Fibroblast of villous mesenchyme (primary cell): ENCODE measurements at places on chromosomes 2 and 18. TPM values are rescaled to one million over a fixed set of nuclear protein-coding genes. Genes with fewer than 3 reads are reported as not detected.

DNA sequence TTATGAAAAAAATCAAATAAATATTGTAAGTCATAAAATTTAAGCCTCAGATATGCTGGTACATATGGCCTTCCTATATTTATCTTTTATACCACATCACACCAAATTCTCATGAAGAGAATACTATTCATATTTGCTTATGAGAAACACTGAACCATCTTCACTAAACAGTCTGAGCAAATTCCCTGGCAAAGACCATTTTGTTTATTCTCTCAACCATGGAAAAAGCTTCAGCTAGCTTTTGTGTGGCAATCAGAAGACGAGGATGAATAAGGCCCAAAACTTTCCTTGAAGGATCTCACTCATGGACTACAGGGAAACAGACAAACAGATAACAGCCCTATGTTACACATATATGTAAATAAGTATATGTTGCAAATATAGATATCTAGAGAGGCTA is 252.1 kb downstream of the TMX3 start:
- DNase-seq = peak; percentile 70

GRCh38 chr2:197706839-197707207 is 1.7 kb downstream of the MARS2 start:
- no peak for DNase-seq

- DNase-seq = peak; percentile 22
These were observed 522.7 kb downstream of the THSD7B start for GRCh38 chr2:137287913-137288639.

DNA sequence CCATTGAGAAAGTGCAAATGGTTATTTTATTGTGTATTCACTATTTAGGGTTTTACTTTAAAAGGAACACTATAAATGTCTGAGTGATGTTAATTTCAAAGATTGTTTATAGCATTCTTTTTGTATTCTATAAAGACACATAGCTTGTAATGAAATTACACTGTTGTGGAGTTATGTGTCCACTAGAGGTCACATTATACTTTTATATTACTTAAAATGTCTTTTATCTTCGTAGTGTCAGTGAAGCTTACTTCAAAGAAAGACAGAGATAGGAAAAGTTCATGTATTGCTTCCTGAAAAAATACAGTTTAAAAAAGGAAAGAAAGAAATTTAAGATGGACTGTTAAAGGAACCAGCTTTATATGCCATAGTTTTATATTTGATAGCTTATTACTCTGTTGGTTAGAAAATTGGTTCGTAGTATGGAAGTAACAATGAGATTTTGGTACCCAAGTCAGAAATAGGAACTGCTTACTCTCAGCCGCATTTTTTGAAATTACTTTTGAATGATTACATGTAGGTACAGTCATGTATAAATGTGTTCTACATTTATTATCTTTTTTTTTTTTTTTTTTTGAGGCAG is 20.5 kb downstream of the APLF start:
- peak; percentile 41 for DNase-seq

- peak; percentile 99 for DNase-seq
These were observed 85.3 kb upstream of the RAB27B start for GRCh38 chr18:54742659-54743604.

DNA sequence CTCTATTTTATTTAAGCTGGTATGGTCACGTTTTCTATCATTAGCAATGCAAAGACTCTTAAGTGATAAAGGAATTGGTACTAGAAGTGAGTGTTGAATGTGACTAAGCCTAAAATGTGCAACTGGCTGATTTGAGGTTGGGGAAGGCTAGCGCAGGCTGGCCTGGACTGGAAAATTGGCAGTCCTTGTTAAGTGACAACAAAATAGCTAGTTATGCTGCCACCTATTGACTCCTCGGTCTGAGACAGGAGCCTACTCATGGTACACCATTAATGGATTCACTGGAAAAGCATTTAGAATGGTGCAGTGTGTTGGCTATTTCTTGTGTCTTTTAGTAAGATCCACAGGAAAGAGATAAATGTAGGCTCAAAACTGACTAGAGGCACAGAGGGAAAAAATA is 5.7 kb upstream of the WIPF1 start:
- peak; percentile 50 for DNase-seq

DNA sequence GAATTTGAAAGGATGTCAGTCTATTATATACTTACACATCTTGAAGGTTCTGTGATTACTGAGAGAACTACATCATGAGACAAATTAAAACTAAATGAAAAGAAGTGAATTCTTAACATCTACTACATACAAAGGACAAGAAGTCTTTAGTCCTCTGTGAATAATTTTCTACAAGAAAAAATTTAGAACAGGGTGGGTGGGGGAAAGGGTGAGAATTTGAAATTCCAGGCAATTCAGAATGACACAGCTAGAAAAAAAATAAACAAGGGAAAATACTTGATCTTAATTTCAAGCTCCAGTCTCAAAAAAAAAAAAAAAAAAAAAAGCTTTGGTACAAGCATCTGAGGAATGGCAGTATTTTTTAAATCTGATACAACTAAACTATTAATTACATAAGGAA is 15.5 kb downstream of the CUL3 start:
- DNase-seq = no peak

The MYO5B gene
- under 0.01 TPM in 2 replicates for total RNA-seq

The FOXD4L1 gene
- total RNA-seq = under 0.01 TPM in 1 of 2 replicates, not detected in the other
